ENCODE measurements at places on chromosomes 5 and 9.

DNA sequence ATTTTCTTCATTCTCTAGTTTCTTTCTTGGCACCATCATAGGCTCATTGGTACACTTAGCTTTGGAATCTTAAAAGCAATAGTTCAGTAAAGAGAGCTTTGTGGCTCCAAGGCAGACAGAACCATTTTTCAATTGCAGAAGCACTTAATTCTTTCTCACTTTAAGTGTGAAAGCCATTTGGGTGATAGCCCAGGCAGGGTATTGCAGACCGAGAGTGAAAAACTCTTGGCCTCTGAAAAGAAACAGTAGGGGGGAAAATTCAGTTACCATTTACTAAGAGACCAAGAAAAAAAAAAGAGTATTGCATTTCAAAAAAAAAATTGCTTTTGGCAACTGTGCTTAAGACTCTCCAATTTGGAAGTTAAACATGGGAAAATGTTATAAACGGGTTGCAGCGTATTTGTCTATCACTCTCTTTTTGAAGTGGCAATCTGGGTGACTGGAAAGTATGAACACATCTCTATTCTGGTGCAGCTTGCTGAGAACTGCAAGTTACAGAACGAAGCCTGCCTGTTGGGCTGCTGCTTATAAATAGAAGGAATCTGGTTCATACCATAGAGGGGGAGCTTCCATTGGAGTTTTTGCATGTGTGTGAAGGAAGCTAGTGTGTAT, 170.5 kb downstream of the TLE4 start:
- no peak for DNase-seq

- DNase-seq = no peak
These were observed 76.2 kb upstream of the IL6ST start for GRCh38 chr5:56070851-56071465.

DNA sequence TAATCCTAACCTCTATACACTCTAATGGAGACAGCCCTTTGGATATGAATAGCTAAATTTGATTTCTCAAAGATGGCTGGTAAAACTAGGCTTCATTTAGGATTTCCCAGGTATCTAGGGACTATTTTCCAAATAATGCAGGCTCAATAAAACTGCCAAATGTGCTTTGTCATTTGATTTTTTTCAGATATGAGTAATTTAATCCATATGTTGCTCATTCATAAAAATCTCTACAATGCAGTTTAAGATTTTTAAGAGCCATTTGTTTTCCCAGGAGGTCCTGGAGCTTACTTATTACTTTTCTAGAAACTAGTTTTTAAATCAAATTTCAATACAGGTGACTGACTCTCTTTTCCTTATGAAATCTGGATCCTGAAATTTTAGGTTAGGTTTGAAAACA, 349.3 kb upstream of the SLC24A2 start:
- DNase-seq = no peak

GRCh38 chr9:6426117-6426516, 13.1 kb downstream of the UHRF2 start:
- no peak for DNase-seq
